ENCODE measurements at places on chromosomes 11 and 22.

- no peak for DNase-seq
These were observed 268.5 kb downstream of the SOX6 start for GRCh38 chr11:16087886-16088285.

DNA sequence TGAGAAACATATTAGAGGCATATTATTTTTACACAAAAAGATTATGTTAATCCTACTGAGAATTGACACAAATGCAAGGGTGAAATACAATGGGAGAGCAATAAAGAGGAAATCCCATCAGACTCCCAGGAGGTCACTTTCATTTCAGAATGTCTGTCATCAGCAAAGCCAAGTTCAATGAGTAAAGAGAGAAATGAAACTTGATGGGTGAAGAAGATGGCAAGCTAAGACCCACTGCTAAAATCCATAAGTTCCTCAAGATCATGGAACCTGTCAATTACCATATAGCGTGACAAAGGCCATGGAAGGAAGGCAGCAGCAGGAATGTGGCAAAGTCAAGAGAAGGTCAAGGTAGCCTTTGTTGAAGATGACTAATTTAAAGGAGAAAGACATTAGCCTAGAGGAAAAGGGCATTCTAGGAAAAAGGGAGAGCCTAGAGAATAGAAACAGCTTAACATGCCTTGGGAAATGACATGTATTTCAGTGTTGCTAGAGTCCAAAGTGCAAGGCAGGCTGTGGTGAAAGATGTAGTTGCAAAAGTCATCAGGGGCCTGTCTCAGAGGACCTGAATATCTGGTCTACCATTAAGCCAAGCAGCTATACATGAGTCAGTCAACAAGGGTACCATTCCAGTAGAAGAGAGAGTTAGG is 43.1 kb downstream of the FAM168A start:
- no peak for DNase-seq

DNA sequence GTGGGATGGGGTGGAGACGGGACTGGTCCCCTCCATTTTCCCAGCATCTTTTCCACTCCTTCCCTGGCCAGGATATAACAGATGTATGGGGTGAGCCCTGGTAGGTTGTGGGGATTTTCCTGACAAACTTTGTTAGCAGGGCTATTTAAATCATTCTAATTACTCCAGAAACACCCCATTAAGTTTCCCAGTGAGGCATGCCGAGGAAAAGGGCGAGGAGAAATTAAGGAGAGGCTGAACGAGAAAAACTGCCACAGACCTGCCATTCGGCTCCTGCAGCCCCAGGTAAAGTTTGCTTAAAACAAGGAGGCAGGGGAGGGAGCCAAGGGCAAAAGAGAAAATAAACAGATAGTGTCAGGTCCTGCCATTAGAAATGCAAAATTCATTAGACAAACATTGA is 428.2 kb downstream of the BUD13 start:
- DNase-seq = no peak

- peak; percentile 54 for DNase-seq
These were observed at the start of gene GLB1L3 for GRCh38 chr11:134275534-134276395. Gene GLB1L3, plus strand, starts transcription at chr11:134276379. Its CDS starts 362 bp downstream, at chr11:134276741.

GRCh38 chr11:120400564-120401364 is 64.6 kb downstream of the ARHGEF12 start:
- DNase-seq = peak; percentile 90

Data from astrocyte of the hippocampus (primary cell).